ENCODE measurements at places on chromosomes 5 and 9.

DNA sequence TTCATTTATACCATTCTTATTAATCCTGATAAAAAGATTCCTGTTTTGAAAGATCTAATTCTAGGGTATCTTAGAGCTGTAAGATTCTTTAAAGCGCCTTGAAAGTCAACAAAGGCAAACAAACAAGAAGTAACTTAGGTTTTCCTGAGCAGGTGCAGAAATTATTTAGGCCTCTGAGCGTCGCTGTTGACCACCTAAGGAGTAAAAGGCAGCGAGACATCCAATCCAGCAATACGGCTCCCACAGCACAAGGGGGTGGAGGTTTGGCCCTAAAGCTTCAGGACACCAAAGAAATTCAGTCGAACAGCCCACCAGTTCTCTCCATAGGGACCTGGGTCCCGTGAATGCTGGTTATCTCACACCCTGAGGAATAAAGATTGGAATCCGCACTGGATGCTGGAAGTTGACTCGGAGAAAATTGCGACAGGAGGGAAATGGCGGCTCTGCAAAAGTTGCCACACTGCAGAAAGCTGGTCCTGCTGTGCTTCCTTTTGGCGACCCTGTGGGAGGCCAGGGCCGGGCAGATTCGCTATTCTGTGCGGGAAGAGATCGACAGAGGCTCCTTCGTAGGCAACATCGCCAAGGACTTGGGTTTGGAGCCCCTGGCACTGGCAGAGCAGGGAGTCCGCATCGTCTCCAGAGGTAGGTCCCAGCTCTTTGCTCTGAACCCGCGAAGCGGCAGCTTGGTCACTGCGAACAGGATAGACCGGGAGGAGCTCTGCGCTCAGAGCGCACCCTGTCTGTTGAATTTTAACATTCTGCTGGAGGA is at the start of gene PCDHGA2:
Gene PCDHGA2, plus strand, starts transcription at position 223 of the 769 bp plus-strand sequence.
- DNase-seq: no peak

GRCh38 chr5:103910786-103911185 is 348.2 kb upstream of the NUDT12 start:
- DNase-seq: no peak

DNA sequence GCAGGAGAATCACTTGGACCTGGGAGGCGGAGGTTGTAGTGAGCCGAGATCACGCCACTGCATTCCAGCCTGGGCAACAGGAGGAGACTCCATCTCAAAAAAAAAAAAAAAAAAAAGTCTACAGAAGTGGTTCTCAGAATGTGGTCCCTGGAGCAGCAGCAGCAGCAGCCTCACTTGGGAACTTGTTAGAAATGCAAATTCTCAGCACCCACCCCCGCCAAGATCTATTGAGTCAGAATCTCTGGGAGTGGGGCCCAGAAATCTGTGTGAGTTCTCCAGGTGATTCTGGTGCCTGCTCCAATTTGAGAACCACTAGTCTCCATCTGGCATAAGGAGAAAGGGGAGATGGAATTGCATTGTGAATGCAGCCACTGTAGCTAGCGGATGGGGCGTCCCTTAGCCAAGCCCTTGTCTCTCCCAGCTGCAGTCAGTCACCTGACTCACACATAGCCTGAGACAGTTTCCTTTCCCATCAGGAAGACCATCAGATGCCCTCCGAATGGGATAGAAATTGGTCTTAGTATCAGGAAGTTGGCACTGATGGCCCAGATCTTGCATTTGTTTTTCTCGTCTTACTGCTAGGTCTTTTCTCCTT is 12.2 kb upstream of the PTCH1 start:
- no peak for DNase-seq

GRCh38 chr9:85402551-85402950 is 339.2 kb downstream of the AGTPBP1 start:
- DNase-seq: no peak

DNA sequence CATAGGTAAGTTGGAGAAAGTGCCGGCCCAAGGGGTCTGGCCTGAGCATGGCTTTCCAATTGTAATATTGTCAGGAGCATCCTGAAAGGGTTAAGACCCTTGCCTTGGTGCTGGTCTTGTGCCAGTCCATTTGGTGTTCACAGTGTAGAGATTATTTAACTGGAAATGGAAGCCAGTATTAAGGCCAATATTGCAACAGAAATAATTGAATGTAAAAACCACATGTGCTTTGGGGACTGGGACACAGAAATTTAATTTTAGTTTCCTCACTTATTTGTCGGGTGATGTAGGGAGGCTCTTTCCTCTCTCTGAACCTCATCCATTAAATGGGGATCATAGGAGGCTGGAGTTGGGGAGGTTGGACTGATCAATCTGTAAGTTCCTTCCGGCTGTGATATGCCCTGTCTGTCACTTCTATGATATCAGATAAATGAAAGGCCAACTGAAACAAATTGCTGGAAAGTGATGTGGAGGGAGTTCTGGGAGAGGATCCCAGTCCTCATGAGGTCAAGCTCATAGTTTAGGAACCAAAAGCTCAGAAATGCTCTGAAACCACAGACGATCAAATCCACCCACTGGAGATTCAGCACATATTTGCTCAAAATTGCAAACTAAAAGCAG is 54.8 kb upstream of the COL15A1 start:
- DNase-seq: no peak

DNA sequence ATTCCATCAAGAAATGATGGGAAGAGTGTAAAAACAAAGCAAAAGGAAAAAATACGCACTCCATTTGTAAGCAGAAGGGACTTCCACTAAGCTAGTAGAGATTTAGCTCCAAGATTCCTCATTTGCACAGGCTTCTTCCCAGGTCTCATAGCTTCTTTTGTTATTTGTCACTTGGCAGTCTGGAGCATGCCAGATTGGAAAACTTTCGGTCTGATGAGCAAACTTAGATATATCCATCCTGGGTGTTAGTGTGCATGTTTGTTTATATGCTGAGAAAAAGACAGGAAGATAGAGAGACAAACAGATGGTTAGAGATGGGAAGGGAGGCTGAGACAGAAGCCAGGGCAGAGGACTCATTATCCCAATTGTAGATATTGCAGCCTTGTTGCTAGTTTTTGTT is 1644.5 kb upstream of the NUDT12 start:
- DNase-seq: no peak

DNA sequence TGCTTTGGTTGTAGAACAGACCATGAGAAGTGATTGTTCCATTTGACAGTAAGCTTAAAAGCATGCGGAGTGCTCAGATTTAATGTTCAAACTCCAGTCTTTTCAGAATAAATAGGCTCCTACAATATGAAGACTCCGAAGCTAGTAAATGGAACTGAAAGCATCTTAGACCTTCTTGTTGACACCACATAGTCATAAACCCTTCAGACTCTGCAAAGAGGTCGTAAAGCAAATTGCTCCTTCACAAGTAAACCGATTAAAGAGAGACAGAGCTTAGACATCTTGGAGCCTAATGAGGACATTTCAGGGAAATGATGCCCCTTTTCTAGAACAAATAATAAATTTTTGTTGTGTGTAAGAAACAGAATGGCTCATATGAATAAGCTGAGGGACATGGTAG is 511.0 kb upstream of the RIOK2 start:
- no peak for DNase-seq

DNA sequence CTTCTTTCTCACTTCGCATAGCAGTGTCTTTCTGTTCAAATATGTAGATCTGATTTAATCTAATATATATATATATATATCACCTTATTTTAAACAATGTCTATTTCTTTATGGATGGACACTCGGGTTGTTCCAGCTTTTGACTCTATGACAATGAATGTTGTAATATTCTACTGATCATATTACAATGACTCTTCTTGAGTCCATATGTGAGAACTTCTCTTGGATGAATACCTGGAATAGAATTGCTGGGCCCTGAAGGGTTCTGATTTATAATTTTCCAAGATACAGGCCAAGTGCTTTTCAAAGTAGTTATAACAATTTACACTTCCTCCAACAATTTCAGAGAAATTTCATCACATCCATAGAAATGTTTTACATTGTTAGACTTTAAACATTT is 28.8 kb downstream of the NTRK2 start:
- DNase-seq: no peak

- no peak for DNase-seq
These were observed 72.0 kb downstream of the SEMA4D start for GRCh38 chr9:89425921-89426383.

DNA sequence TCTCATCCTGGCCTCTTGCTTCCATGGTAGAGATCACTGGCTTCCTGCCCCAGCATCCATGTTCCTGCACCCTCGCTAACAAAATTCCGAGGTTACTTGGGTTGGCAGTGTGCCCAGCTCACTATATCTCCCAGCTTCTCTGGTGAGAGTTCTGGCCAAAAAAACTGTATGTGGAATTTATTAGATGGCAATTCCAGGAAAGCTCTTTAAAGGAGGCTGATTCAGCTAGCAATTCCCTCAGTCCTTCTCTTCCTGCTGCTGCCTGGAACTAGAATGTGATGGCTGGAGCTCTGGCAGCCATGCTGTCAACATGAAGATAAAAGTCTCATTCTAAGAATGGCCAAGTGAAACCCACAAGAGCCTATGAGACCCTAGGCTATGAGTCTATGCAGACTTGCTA is 88.8 kb downstream of the SECISBP2 start:
- no peak for DNase-seq

DNA sequence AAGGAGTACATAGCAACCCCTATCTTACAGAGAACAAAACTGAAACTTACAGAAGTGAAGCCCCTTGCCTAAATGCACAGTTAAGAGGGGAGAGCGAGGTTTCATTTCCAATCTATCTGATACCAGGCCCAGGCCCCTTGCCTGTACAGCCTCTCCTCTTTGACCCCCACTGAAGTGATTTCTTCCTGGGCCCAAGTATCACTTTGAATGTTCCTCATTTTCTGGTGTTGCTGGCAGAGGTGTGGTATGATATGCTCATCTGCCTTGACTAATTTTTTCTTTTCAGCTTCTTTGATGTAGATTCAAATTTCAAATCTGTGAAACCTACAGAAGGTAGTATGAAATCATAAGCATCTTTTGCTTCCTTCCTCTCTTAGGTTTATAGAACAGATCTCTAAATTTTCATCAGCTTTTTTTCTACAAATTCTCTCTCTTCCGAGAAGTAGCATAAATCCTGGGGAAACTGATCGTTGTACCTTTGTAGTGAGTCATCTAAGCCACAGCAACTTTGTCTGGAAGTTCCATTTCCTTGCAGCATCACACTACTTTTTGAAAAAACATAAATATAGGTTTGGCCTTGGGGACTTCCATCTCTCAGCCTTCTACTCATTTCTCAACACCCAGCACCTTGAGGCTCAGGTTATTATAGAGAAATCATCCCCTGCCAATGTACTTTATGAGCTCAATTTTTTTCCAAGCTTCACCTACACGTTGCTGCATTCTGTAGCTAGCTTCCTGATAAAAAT is 402.4 kb upstream of the PTGER4 start:
- no peak for DNase-seq

DNA sequence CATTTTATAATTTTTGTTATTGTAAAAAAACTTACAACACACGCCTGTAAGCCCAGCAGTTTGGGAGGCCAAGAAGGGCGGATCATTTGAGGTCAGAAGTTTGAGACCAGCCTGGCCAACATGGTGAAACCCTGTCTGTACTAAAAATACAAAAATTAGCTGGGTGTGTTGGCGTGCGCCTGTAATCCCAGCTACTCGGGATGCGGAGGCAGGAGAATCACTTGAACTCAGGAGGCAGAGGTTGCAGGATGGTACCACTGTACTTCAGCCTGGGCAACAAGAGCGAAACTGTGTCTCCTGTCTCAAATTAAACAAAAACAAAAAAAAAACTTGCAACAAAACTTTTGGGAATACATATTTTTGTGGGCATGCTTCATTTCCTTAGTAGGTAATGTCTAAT is 164.6 kb downstream of the CACNA1B start:
- no peak for DNase-seq

DNA sequence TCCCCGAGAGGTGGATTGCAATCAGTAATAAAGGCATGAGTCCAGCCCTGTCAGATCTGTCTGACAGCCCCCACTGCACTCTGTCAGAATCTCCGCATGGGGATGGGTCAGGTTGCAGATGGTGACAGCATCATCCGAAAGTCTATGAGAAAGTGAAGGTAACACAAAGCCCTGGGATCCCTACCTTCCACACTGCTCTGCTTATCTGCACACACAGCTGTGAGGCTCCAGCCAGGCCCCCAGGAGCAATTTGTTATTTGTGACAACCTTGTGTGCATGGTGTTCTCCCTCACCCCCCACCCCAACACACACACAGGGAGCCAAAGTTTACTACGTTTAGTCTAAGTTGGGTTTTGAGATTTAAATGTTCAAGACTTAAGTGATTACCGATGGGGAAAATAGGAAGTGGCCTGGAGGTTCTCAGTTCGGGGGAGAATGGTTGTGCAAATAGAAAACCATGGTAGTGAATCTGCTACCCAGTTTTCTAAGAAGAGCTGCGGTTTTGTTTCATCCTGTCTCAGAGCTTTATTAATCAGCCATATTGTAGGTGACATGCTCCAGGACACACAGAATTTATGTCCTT is 92.7 kb downstream of the SV2C start:
- no peak for DNase-seq

- DNase-seq: no peak
These were observed 61.2 kb downstream of the MRPS30 start for GRCh38 chr5:44869928-44870327.

DNA sequence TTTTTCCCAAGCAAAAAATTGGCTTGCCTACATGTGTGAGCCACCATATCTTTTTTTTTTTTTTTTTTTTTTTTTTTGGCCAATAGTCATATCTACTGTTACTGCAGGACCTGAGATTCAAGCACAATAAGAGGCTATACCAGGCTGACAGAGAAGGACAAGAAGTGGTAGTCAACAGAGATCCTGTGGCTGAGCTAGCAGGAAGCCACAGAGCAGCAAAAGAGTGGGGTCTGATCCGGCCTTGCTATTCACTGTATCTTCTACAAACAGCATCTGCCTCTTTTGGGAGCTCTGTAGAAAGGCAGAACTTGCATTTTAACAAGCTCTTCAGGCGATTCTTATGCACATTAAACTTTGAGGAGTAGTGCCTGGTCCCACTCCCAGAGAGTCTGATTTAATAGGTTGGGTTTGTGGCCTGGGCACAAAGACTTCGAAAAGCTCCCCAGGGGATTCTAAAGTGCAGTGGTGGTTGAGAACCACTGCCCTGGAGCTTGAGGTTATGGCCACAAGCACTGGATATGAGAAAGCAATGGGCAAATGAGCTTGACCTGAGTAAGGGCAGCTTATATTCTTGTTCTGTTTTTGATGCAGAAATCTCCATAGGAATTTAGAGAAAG is 162.8 kb downstream of the PIK3R1 start:
- no peak for DNase-seq

GRCh38 chr5:168342151-168342825 is 50.8 kb downstream of the WWC1 start:
- DNase-seq: no peak

- DNase-seq: no peak
These were observed 23.1 kb downstream of the SHLD3 start for GRCh38 chr5:65647941-65648340.

DNA sequence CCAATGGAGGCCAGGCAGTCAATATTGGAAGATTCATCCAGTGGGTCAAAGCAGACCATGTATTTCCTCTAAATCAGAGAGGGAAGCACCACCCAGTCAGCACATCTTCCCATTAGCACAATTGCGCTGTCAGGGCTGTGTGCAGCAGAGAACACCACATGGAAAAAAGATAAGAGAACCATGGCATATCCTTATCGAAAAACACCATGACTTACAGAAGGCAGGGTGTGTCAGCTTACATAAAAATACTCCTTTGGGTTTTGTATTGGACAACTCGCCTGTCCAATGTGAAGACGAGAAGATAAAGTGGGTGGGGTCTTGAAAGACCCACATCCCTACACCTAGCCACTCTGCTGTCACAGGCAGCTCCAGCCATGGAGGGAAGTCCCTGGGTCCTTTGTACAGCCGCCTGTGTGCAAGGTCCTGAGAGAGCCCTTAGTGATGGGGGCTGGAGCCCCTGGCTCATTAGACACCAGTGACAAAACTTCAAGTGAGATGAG is 71.9 kb upstream of the SPATA31E1 start:
- no peak for DNase-seq

GRCh38 chr9:14936491-14936890 is 26.3 kb upstream of the FREM1 start:
- DNase-seq: no peak

Measured in GOT3 (cell line).